PC-9 (cell line): ENCODE measurements at places on chromosomes 2 and 18. TPM values are rescaled to one million over a fixed set of nuclear protein-coding genes. Genes with fewer than 3 reads are reported as not detected.
A peak's percentile ranks its signal among the peaks of the same experiment; 100 is the strongest.

Gene TAF4B
- 2.3 and 2.8 TPM in 2 replicates for total RNA-seq

Gene FEV
- total RNA-seq, result not detected in 2 replicates

Gene FAM237A
- total RNA-seq, result not detected in 2 replicates

Gene OR6B2
- not detected in 2 replicates for total RNA-seq

Gene EVX2
- not detected in 2 replicates for total RNA-seq

Gene GTF2A1L
- not detected in 2 replicates for total RNA-seq

Gene CAPN14
- total RNA-seq, result 0.35 TPM in 2 replicates

Gene NXPH2
- not detected in 2 replicates for total RNA-seq

Gene AGAP1
- 91.4 and 107 TPM in 2 replicates for total RNA-seq

GRCh38 chr18:59460072-59460420 lies 101.0 kb upstream of the LMAN1 start:
- H3K27ac ChIP-seq, result no peak overlapping the region
- no peak for DNase-seq
- H3K4me3 ChIP-seq, result no peak overlapping the region
- H3K27me3 ChIP-seq, result no peaks in the 10 kb centered on the region; the same call in 1 of the 2 replicates
- H3K4me1 ChIP-seq, result peaks cover 10% of the 10 kb centered on the region

- no peaks in the 10 kb centered on the region for H3K27me3 ChIP-seq
- no peak overlapping the region for H3K27ac ChIP-seq
- no peak overlapping the region for H3K4me3 ChIP-seq
- peak; percentile 25 for DNase-seq
These were observed 29.0 kb downstream of the SERPINB5 start for GRCh38 chr18:63505566-63506335.

DNA sequence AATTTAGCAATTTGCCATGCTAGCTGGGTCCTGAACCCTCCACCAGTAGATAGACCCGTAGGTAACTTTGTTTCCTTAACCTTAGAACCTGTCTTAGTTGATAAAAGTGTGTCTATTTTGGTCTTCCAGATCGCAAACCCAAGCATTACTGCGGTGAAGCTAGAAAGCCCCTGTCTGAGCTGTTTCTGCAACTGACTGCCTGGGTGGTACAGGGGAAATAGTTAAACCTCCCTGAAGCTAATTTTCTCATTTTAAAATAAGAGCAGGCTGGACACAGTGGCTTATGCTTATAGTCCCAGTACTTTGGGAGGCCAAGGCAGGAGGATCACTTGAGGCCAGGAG lies 101.7 kb upstream of the MSH2 start:
- H3K4me1 ChIP-seq, result peaks cover 33% of the 10 kb centered on the region
- H3K4me3 ChIP-seq, result no peak overlapping the region
- H3K27me3 ChIP-seq, result no peaks in the 10 kb centered on the region
- H3K27ac ChIP-seq, result no peak overlapping the region
- H3K36me3 ChIP-seq, result no peaks in the 10 kb centered on the region

GRCh38 chr18:13566941-13567746 lies 159.2 kb downstream of the FAM210A start:
- no peaks in the 10 kb centered on the region for H3K36me3 ChIP-seq
- no peak overlapping the region for H3K4me3 ChIP-seq
- peaks cover 53% of the 10 kb centered on the region for H3K27me3 ChIP-seq

DNA sequence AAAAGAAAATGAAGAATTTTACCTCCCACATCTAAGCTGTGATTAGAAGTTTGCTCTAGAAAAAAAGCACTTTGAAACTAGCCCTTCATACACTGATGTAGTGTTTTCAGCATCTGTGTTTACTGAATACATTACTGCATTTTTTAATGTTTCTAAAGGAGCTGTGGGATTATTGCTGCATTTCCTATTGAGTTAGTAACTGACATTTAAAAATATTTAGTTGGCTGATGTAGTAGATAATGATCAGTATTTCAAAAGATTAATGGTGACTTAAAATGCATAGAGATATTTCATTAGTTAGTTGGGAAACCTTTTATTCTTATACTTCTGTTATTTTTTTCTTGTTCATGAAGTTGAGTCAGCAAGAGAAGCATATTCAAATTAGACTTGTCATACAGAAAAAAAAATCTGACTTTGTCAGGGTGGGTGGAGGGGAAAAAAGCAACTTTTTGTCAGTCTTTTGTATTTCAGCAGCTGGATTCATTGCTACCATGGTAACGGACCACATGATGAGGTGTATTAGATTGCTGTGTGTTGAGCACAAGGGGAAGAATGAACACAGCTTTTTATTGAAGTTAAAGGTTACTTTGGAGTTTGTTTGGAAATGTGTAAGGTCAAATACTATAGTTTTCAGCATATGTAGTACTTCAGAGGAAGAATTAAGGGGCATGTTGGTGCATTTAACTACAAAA lies at the start of gene DTNA:
DTNA (plus strand) TSS at position 549 of the 692 bp plus-strand sequence. CDS start 45,679 bp downstream, outside the sequence.
- H3K4me1 ChIP-seq, result peaks cover 10% of the 10 kb centered on the region
- H3K27ac ChIP-seq, result no peak within 1 kb of the TSS
- DNase-seq, result no peak
- H3K27me3 ChIP-seq, result no peaks in the 10 kb centered on the region

DNA sequence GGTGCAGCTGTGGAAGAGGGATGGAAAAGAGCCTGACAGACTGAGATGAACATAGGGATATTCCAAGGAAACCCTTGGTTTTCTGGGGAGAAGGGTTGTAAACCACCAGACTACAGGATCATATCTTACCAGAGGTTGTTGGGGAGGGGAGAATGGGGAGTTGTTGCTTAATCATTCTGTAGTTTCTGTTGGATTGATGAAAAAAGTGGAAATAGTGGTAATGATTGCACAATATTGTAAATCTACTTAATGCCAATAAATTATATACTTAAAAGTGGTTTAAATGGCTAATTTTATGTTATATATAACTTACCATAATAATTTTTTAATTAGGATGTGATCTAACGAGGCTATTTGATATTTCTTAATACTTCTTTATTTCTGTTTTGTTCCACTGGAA lies 800.9 kb downstream of the BCL11A start:
- no peak for DNase-seq
- no peaks in the 10 kb centered on the region for H3K36me3 ChIP-seq
- no peak overlapping the region for H3K4me3 ChIP-seq
- H3K27ac ChIP-seq, result no peak overlapping the region
- H3K4me1 ChIP-seq, result no peaks in the 10 kb centered on the region

DNA sequence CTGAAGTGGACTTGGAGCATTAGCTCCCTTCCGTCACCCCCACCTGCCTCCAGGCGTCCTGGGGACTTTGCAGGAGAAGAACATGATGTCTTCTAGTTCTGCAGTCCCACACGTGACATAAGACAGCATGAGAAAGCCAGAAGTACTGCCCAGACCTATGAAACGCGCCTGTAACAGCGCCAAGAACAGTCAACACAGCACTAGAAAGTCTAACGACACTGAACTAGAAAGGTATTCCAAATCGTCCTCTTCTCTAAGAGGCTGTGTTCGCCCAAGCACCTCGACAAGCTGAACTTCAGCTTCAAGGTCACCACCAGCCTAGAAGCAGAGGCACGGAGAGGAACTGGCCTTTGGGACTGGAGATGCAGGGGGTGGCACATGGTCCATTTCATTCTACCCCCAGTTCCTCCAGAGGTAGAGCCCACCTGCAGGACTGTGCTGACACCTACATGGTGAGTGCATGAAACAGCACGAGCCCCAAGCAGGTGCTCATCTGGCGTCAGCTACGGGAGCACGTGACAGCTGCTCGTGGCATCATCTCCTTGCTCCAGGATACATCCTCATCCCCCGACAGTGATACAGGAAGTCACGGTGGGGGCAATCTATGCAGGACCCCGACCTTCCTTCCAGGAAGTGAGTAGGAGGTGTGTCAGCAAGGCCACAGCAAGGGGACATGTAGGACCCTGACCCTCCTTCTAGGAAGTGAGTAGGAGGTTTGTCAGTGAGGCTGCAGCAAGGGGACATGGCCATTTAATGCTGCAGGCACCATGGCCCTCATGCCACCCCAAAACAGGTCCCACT lies 3.7 kb downstream of the HDAC4 start:
- no peak for DNase-seq
- H3K36me3 ChIP-seq, result no peaks in the 10 kb centered on the region
- H3K27ac ChIP-seq, result no peak overlapping the region
- H3K27me3 ChIP-seq, result no peaks in the 10 kb centered on the region
- peaks cover 11% of the 10 kb centered on the region for H3K4me1 ChIP-seq
- no peak overlapping the region for H3K4me3 ChIP-seq

- H3K36me3 ChIP-seq, result no peaks in the 10 kb centered on the region
- H3K4me1 ChIP-seq, result peaks cover 27% of the 10 kb centered on the region
- DNase-seq, result no peak
- no peak overlapping the region for H3K4me3 ChIP-seq
- H3K27ac ChIP-seq, result no peak overlapping the region
These were observed 34.0 kb upstream of the SLC66A3 start for GRCh38 chr2:11121099-11121822.

DNA sequence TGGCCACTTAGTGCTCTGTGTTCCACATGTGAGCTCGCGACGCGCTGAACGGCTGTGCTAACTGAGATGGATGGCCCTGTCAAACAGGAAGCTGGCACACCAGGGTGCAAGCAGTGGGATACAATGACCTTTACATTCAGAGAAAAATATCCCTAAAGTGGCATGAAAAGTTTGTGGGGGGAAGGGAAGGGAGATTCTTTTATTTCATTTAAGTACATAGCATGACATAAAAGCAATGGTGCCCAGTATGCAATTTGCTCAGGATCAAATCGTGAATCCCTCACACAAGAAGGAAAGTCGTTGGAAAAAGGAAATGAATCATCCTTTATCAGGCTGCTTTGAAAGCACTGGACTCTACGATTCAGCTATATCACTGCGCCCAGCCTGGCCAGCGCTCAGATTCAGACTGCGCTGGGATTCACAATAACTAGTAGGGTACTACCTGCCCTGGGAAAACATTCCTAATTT lies 26.0 kb downstream of the SATB2 start:
- no peak for DNase-seq
- H3K27ac ChIP-seq, result no peak overlapping the region
- no peaks in the 10 kb centered on the region for H3K27me3 ChIP-seq
- H3K4me1 ChIP-seq, result no peaks in the 10 kb centered on the region
- no peaks in the 10 kb centered on the region for H3K36me3 ChIP-seq
- H3K4me3 ChIP-seq, result no peak overlapping the region

DNA sequence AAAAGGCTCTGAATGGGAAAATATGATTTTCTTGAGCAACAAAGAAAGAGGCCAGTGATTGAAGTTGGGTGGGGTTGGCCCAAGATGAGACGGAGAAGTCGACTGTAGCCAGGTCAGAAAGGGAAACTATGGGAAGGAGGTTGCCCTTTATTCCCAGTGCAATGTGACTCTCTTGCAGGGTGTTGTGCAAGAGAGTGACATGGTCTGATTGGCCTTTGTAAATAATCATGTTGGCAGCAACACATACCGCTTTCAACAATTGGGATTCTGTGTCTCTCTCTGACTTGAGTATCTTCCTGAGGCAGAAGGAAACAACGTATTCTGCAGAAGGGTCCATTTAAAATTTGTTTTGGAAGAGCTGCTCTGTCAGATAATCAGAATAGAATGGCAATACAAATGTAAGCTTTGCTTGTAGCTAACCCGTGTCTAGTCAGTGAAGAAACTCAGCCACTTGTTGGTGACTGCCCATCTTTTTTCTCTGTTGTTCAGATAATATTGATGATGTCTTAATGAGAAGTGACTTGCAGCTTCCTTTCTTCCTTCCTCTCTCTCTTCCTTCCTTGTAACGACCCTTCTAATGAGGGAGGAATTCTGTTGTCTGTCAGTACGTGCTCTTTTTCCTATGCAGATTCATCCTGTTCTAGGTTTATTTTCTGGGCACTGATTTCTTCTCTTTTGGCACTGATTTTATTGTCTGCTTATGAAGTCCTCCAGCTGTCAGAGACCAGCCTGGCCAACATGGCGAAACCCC lies 311.0 kb upstream of the FAM98A start:
- no peak overlapping the region for H3K4me3 ChIP-seq
- no peak overlapping the region for H3K27ac ChIP-seq
- no peaks in the 10 kb centered on the region for H3K4me1 ChIP-seq
- DNase-seq, result no peak

GRCh38 chr2:118146315-118147283 lies 58.3 kb downstream of the INSIG2 start:
- no peak overlapping the region for H3K4me3 ChIP-seq
- H3K27ac ChIP-seq, result no peak overlapping the region
- H3K36me3 ChIP-seq, result no peaks in the 10 kb centered on the region
- H3K27me3 ChIP-seq, result no peaks in the 10 kb centered on the region

- no peak overlapping the region for H3K4me3 ChIP-seq
- no peak overlapping the region for H3K27ac ChIP-seq
- no peaks in the 10 kb centered on the region for H3K27me3 ChIP-seq
- no peaks in the 10 kb centered on the region for H3K36me3 ChIP-seq
These were observed 145.8 kb downstream of the MCFD2 start for GRCh38 chr2:46769809-46770208.

DNA sequence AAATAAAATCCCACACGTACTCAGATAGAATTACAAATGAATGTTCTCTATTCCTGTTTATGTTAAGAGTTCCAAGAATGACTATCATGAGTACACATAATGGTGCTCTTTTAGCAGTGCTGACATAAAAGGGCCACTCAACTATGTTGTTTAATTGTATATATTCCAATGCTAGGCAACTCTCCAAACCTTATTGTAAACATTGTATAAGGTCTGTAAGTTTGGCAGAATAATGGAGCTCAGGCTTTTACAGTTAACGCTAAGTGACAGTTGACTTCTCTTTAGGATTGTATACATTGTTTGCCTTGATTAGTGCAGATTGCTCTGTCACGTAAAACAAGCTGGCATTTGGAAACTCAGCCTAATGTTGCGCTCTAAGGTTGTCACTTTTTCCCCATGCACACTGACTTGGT lies 20.8 kb downstream of the RBMS1 start:
- H3K36me3 ChIP-seq, result no peaks in the 10 kb centered on the region
- H3K4me3 ChIP-seq, result no peak overlapping the region
- no peaks in the 10 kb centered on the region for H3K27me3 ChIP-seq
- no peaks in the 10 kb centered on the region for H3K4me1 ChIP-seq
- DNase-seq, result no peak

- H3K4me3 ChIP-seq, result no peak overlapping the region
- no peak overlapping the region for H3K27ac ChIP-seq
- H3K36me3 ChIP-seq, result no peaks in the 10 kb centered on the region
- H3K27me3 ChIP-seq, result no peaks in the 10 kb centered on the region
- no peaks in the 10 kb centered on the region for H3K4me1 ChIP-seq
- DNase-seq, result no peak
These were observed 36.1 kb downstream of the ARHGAP15 start for GRCh38 chr2:143165291-143165690.

GRCh38 chr2:285531-285930 lies 2.4 kb downstream of the ALKAL2 start:
- no peaks in the 10 kb centered on the region for H3K4me1 ChIP-seq
- DNase-seq, result no peak
- no peaks in the 10 kb centered on the region for H3K27me3 ChIP-seq
- H3K27ac ChIP-seq, result no peak overlapping the region
- H3K4me3 ChIP-seq, result no peak overlapping the region

DNA sequence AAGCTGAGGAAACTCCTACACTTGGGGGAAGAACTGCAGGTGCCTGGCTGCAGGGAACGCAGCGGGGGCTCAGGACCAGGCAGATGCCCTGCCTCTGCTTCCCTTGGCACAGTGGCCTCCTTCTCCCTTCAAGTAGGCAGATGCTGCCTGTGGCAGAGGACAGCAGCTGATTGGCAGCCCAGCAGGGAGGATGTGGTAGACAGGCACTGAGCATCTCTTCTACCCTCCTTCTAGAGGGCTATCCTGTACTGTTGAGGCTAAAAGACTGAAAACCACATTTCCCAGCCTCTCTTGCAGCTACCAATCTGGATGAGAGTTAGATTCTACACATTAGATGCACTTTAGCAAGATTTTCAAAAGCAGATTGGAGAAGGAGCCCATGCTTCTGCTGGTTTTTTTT lies 105.7 kb downstream of the MSH2 start:
- 0 out of 2 replicates have a peak, but pooled peaks cover 3% of the 10 kb centered on the region for H3K27me3 ChIP-seq
- no peaks in the 10 kb centered on the region for H3K4me1 ChIP-seq
- H3K36me3 ChIP-seq, result no peaks in the 10 kb centered on the region
